ENCODE measurements at places on chromosomes 1 and 21. TPM values are rescaled to one million over a fixed set of nuclear protein-coding genes. Genes with fewer than 3 reads are reported as not detected.
A peak's percentile ranks its signal among the peaks of the same experiment; 100 is the strongest.

RBM8A gene
- total RNA-seq: 48.9 TPM

DNA sequence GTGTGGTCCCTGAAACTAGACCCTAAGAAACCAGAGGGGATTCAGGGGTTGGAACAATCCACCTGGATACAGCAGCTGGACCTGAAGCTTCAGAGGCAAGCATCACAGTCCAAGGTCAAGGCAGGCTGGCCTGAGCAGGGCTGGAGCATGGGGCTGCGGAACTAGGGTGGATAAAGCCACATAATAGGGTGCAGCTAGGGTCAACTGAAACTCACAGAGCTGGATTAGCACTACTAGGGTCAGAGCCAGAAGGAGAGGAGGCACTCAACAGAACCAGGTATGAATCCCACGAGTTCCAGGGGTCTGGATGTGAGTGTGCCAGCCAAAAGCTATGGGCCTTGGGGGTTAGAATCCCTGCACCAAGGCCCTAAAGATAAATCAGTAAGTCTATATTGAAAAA, 231.0 kb upstream of the KIAA0040 start:
- no peak for DNase-seq
- no peaks in the 10 kb centered on the region for H3K36me3 ChIP-seq
- no peaks in the 10 kb centered on the region for H3K27me3 ChIP-seq
- H3K4me3 ChIP-seq: no peak overlapping the region

DNA sequence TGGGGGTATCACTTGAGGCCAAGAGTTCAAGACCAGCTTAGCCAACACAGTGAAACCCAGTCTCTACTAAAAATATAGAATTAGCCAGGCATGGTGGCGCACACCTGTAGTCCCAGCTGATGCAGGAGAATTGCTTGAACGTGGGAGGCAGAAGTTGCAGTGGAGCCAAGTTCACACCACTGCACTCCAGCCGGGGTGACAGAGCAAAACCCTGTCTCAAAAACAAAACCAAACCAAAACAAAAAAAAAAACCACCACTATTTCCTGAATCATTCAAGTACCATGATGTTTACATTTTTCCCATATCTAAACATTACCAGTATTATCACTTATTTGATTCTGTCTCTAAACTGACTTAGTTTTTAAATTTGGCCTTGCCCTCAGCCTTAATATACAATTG, 29.5 kb downstream of the TUT4 start:
- H3K27ac ChIP-seq: no peak overlapping the region
- peaks cover 9% of the 10 kb centered on the region for H3K36me3 ChIP-seq
- H3K4me3 ChIP-seq: no peak overlapping the region
- DNase-seq: no peak

GRCh38 chr1:182725259-182726255, 41.2 kb upstream of the RGS8 start:
- no peaks in the 10 kb centered on the region for H3K27me3 ChIP-seq
- H3K4me1 ChIP-seq: no peaks in the 10 kb centered on the region
- no peaks in the 10 kb centered on the region for H3K36me3 ChIP-seq
- no peak overlapping the region for H3K27ac ChIP-seq
- no peak overlapping the region for H3K4me3 ChIP-seq
- DNase-seq: no peak

OR10J1 gene
- total RNA-seq: not detected

AK5 gene
- total RNA-seq: not detected

B3GALT2 gene
- not detected for total RNA-seq

- no peak overlapping the region for H3K27ac ChIP-seq
- DNase-seq: no peak
- H3K36me3 ChIP-seq: peaks cover 40% of the 10 kb centered on the region
- no peak overlapping the region for H3K4me3 ChIP-seq
- no peaks in the 10 kb centered on the region for H3K27me3 ChIP-seq
- no peaks in the 10 kb centered on the region for H3K4me1 ChIP-seq
Measured at GRCh38 chr1:77583483-77583882, 99.0 kb downstream of the ZZZ3 start.

KLF17 gene
- not detected for total RNA-seq

DNA sequence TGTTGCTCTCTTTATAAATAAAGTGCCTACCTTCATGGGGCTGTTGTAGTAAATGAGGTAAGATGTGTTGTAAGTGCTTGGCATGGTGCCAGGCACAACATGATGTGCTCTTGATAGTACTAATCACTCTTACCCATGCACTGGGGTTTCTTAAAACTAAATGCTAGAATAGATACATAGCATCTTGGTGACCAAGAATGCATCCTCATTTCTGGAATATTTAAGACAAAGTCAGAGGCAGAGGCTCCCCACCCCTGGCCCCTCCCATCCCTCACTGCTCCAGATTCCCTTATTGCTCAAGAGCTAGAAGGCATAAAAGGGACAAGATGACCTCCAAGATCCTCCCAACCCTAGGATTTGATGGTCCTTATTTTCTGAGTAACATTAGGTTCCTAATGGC, 61.3 kb downstream of the GLUL start:
- no peaks in the 10 kb centered on the region for H3K4me1 ChIP-seq
- H3K36me3 ChIP-seq: no peaks in the 10 kb centered on the region
- DNase-seq: no peak
- H3K4me3 ChIP-seq: no peak overlapping the region
- H3K27me3 ChIP-seq: no peaks in the 10 kb centered on the region

EPHA2 gene
- total RNA-seq: 42.7 TPM

IL24 gene
- total RNA-seq: not detected

LAMB3 gene
- total RNA-seq: 0.75 TPM

- H3K4me1 ChIP-seq: peaks cover 41% of the 10 kb centered on the region
- H3K36me3 ChIP-seq: no peaks in the 10 kb centered on the region
- H3K27ac ChIP-seq: peak overlapping the region; percentile 20
- DNase-seq: no peak
- no peaks in the 10 kb centered on the region for H3K27me3 ChIP-seq
Measured at GRCh38 chr1:63827411-63828321, 53.8 kb downstream of the ROR1 start.

DNA sequence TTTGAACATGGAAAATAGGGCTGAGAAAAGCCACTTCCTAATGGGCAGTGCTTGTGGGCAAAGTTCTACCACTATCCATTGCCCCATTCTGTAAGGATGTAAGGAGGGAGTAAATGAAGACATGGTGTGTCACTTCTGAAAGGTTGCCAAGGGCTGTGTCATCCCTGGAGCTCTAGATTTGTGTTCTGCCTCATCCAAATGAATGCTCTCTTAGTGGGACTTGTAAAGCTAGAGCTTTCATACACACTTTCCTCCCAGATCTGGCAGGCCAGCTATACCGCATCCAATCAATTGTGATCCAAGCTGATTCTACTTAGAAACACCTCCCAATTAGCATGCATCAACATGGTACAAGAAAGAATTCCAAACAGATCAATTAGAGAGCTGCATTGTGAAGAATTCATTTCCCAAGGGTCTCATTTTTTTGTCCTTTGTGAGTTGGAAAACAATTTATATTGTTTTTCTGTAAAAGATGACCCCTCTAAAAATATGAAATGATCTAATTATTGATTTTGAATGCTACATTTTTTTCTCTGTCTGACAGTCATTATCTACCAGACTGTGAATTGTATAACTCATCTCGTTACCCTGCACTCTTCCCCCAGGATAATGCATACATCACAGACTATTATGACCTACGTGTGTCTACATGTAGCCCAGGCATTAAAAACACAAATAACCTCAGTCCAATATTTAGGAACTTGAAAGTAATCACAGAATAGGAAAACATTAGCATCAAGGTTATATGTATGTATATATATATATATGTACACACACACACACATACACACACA, 117.1 kb upstream of the DUSP10 start:
- H3K36me3 ChIP-seq: no peaks in the 10 kb centered on the region
- no peak overlapping the region for H3K27ac ChIP-seq
- H3K27me3 ChIP-seq: no peaks in the 10 kb centered on the region

DNA sequence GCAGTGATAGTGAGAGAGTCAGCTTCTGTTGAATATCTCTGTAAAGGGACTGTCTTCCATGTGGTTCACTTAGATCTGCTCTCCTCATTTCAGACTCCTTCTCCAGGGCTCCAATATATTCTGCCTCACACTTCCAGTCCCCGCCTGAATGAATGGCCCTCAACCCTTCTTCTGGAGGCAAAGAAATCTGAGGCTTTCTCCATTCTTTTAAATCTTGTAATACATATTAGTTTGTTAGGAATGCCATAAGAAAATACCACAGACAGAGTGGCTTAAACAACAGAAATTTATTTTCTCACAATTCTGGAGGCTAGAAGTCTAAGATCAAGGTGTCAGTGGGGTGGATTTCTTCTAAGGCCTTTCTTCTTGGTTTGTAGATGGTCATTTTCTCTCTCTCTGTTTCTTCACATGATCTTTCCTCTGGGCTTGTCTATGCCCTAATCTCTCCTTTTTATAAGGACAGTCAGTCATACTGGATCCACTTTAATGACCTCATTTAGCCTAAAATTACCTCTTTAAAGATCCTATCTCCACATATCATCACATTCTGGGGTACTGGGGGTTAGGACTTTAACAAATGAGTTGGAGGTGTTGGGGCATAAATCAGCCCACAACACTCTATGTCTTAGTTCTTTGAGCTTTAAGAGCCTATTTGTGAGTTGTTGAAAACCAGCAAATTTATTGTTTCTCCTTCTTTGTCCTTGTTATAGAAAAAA, 128.5 kb upstream of the KCNK2 start:
- H3K4me3 ChIP-seq: no peak overlapping the region
- H3K27me3 ChIP-seq: no peaks in the 10 kb centered on the region
- no peak overlapping the region for H3K27ac ChIP-seq
- DNase-seq: no peak
- no peaks in the 10 kb centered on the region for H3K4me1 ChIP-seq

CNIH3 gene
- not detected for total RNA-seq

ESPN gene
- 2.2 TPM for total RNA-seq

ITLN1 gene
- total RNA-seq: 2.2 TPM

SHE gene
- 107 TPM for total RNA-seq

GNAT2 gene
- total RNA-seq: not detected

- H3K36me3 ChIP-seq: no peaks in the 10 kb centered on the region
- H3K4me3 ChIP-seq: peak overlapping the region; percentile 87
- peaks cover 4% of the 10 kb centered on the region for H3K4me1 ChIP-seq
- H3K27ac ChIP-seq: peak overlapping the region; percentile 96
- DNase-seq: peak; percentile 91
Measured at GRCh38 chr1:8879922-8880676, 1.6 kb upstream of the ENO1 start.

GRCh38 chr1:222697203-222697602, 15.1 kb downstream of the AIDA start:
- H3K27me3 ChIP-seq: no peaks in the 10 kb centered on the region
- no peak for DNase-seq
- H3K4me3 ChIP-seq: no peak overlapping the region
- H3K36me3 ChIP-seq: peaks cover 17% of the 10 kb centered on the region

DNA sequence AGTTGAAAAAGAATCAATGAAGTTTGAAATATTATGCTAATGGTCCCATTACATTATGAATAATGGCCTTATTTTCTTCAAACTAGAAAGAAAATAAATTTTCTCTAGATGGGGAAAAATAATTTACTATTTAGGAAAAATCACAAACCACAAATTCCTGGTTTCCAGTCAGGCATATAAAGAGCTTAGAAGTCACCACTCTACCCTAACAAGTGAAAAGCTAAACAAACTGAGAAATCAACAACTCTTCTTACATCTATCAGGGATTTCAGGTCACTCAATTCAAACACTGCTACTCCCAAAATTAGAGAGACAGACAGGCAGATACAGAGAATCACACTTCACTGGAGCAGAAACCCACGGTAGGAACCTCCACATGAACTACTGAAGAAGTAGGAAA, 82.1 kb upstream of the LRRC7 start:
- no peaks in the 10 kb centered on the region for H3K27me3 ChIP-seq
- no peaks in the 10 kb centered on the region for H3K36me3 ChIP-seq
- H3K4me3 ChIP-seq: no peak overlapping the region
- no peaks in the 10 kb centered on the region for H3K4me1 ChIP-seq
- DNase-seq: no peak
- H3K27ac ChIP-seq: no peak overlapping the region

- H3K4me3 ChIP-seq: no peak overlapping the region
- no peak overlapping the region for H3K27ac ChIP-seq
- no peaks in the 10 kb centered on the region for H3K27me3 ChIP-seq
- H3K36me3 ChIP-seq: no peaks in the 10 kb centered on the region
- DNase-seq: no peak
Measured at GRCh38 chr1:55337801-55338447, 122.8 kb upstream of the USP24 start.

DNA sequence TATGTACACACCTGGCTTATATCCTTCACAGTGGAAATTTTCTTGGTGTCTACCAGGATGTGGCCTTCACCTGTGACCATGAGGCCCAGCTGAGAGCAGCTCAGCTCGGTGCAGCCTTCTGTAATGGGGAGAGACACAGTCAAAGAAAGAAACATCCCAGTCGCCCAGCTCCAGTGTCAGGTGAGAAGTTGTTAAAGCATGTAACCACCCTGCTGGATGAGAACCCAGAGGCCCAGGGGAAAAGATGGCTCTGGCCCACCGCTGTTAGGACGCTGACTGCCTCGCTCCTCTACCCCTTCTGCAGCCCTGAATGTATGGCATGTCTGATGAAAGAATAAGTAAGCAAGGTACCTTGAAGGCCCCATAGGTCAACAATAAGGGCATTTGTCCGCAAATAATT, 52.7 kb downstream of the SCCPDH start:
- H3K27me3 ChIP-seq: no peaks in the 10 kb centered on the region
- no peaks in the 10 kb centered on the region for H3K4me1 ChIP-seq
- H3K36me3 ChIP-seq: peaks cover 37% of the 10 kb centered on the region
- H3K4me3 ChIP-seq: no peak overlapping the region

GRCh38 chr1:160400646-160401486, 502 bp downstream of the VANGL2 start:
- H3K36me3 ChIP-seq: no peaks in the 10 kb centered on the region
- no peak for DNase-seq
- no peak overlapping the region for H3K27ac ChIP-seq
- H3K27me3 ChIP-seq: peaks cover 4% of the 10 kb centered on the region
- H3K4me3 ChIP-seq: peak overlapping the region; percentile 72
- H3K4me1 ChIP-seq: peaks cover 7% of the 10 kb centered on the region

DNA sequence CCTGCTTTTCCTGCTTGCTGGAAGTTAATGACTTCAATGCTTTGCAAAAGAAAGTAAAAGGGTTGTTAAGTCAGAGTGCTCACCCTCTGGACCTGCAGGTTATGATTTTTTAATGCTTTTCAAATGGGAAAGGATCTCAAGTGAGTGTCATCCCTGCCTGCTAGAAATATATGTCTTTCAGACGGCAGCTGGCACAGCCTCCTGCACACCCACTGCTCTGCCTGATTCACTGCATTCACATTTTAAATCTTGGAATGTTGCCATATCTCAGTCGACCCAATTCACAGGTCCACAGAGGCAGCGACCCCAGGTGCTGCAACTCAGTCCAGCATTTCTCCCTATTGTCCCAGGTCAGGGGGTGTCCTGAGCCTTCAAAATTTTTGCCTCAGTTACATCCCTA, 10.7 kb downstream of the DUSP23 start:
- H3K4me3 ChIP-seq: no peak overlapping the region
- DNase-seq: no peak
- no peaks in the 10 kb centered on the region for H3K27me3 ChIP-seq
- no peak overlapping the region for H3K27ac ChIP-seq
- H3K4me1 ChIP-seq: no peaks in the 10 kb centered on the region

TMPRSS3 gene
- total RNA-seq: not detected
